ENCODE measurements at places on chromosomes 16 and 17.

- DNase-seq = no peak
These were observed 165.1 kb upstream of the TNRC6C start for GRCh38 chr17:77793146-77793970.

DNA sequence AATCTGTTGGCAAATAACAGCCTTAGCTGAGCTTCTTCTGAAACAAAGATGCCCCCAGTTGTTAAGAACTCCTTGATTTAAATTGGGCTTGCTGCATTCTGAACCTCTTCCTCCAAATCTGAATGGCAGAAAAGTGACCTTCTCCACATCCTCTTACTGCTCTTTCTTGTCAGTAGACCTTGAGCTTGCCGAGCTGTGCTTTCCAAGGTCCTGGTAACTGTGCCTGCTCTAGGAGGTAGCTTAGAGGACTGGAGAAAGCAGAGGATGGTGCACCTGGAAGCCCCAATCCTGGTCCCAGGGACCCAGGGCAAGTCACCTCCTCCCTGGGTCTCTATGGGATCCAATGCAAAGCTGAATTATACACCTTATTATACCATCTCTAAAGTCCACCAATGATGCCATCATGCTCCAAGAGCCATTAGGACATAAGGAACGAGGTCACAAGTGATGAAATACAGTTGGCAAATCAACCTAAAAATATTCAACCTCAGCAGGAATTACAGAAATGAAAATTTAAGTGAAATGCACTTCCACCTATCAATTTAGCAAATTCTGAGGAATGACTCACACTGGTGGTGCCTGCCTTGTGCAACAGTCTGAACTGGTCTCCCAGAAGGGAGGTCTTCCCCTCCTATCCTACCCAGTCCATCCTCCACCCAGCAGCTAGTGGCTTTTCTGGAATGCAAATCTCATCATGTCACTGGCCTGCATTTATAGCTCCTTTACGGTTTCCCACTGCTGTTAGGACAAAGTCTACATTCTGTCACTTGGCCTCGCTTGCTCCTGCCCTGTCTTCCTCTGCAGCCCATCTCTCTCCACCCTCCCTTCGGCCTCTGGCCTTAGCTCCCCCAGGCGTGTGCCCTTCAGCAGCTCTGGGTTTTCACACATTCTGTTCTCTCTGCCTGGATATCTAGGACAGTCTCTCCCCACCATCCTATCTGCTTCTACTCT, 36.6 kb downstream of the TOM1L2 start:
- no peak for DNase-seq

DNA sequence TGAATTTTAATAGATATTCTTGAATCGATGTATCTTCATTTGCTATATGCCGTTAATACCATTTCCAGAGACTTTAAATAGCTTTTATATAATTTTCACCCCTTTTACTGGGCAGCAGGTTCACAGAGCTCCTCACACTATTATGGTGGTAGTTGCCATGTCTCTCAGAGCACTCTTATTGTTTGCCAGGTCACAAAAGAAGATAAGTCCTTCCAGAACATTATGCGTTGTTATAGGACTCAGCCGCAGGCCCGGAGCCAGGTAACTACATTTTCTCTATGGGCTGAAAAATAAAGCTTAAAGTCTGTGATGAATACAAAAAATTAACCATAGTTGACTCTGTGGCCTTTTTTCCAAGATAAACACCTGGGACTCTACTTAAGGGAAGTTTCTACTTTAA, 24.0 kb downstream of the AKTIP start:
- no peak for DNase-seq

- DNase-seq = no peak
These were observed 405.7 kb upstream of the SALL1 start for GRCh38 chr16:51556694-51557340.

- no peak for DNase-seq
These were observed 41.5 kb downstream of the C16orf82 start for GRCh38 chr16:27108051-27108770.

DNA sequence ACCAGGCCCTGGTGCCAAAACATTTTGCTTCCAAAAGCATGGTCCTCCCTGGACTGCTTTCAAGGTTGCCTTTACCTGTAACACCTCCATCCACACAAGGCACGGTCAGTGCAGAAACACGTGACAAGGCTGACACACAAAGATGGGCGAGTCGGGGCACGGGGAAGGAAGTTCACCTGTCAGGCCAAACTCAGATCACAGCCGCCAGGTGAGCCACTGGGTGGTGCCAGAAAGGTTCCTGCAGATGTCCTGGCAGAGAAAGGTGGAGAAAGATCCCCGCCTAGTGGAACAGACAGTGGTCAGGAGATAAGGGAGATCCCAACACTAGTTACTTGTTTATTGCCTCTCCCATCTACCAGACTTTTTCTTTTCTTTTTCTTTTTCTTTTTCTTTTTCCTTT, 155.3 kb downstream of the AIPL1 start:
- DNase-seq = no peak

- DNase-seq = no peak
These were observed 27.8 kb downstream of the TMEM92 start for GRCh38 chr17:50301891-50302584.

DNA sequence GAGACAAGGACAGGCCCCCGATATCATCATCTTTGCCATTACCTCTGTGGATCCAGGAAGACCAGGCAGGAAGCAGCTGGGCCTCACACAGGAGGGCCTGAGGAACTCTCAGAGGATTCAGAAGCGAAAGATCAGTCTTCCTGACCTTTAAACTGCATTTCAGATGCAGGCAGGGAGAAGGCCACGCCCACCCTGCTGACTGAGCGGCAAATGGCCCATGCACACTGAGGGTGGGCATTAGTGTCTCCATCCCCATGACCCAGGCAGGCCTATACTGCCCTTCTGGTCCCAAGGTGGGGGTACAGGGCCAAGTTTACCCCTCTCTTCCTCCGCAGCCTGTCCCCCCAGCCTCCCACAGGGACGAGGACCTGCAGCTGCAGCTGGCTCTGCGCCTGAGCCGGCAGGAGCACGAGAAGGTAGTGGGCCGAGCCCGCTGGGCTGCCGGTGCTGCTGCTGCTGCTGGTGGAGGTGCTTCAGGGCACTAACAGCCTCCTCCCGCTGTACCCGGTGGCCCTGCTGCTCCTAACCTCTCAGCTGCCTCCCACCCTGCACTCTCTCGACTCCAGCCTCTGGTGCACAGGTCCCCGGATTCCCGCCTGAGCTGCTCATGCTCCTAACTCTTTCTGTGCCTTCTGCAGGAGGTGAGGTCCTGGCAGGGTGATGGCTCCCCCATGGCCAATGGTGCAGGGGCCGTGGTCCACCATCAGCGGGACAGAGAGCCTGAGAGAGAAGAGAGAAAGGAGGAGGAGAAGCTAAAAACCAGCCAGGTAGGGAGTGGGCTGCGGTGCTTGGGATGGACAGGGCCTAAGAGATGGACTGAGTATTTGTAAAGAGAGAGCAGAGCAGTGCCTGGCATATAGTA, 6.2 kb downstream of the EPN3 start:
- no peak for DNase-seq

GRCh38 chr17:77526259-77526711, 385.5 kb downstream of the SEC14L1 start:
- DNase-seq = no peak

- DNase-seq = no peak
These were observed 14.2 kb upstream of the NLRC3 start for GRCh38 chr16:3591436-3591803.

- no peak for DNase-seq
These were observed 17.2 kb downstream of the ABCA8 start for GRCh38 chr17:68937890-68938514.

DNA sequence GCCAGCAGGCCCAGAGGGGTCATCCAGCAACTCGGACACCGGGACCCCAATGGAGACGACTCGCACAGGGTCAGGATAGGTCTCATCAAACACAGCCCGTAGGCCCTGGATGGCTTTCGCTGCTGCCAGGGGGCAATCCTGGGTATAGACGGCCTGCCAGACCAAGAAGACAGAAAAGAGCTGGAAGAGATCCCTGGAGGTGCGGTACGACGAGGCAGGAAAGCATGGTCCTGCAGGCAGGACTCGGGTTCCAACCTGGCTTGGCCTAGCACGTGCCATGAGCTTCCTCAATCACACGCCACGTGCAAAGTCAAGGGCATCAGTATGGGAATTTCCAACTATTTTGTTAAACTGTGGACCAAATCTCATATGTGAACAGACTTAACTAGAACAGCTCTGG, 6.3 kb upstream of the EXOSC6 start:
- DNase-seq = no peak

DNA sequence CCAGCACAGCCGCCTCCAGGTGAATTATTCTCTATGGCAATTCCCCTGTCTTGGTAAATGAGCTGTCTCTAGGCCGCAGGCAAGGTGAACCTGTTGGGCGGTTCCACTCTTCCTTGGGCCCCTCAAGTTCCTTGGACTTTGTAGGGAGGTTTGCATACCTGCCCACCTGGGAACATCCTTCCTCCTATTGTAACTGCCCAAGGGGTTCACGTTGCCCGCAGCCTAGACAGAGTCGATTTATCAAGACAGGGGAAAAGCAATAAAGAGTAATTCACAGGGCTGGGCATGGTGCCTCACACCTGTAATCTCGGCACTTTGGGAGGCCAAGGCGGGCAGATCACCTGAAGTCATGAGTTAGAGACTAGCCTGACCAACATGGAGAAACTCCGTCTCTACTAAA, 122.5 kb downstream of the KCNJ18 start:
- DNase-seq = no peak

DNA sequence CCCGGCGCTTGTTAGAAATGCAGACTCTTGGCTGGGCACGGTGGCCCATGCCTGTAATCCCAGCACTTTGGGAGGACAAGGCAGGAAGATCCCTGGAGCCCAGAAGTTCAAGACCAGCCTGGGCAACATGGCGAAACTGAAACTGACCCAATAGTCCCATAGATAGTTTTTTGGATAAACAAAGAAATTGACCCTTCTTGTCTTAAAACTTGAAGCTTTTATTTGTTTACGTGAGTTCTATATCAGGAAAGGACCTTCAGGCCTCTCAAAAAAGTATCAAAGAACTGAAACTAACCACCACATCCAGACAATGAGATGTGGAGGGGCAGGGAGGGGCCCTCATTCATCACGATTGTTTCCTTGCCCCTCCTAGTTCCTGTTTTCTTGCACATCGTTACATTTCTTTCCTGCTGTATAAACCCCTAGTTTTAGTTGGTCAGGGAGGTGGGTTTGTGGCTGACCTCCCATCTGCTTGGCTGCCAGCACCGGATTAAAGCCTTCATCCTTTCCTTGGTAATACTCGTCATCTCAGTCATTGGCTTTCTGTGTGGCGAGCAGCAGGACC, 29.9 kb upstream of the PRM1 start:
- no peak for DNase-seq

DNA sequence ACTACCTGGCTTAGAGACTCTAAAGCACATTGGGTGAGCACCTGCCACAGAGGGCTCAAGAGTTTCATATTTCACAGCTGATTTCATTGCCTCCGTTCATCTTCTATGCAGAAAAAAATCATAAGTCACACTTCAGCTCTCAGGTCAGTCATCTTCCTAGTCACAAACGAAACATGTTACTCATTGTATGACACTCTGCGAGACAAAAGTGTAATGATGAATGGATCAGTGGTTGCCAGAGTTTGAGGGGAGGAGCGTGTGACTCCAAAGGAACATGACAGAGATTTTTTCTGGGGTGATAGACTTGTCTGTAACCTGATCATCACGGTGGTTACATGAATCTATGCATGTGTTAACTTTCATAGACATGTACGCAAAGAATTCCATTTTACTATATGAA, 195.2 kb upstream of the CNTNAP4 start:
- DNase-seq = no peak

- no peak for DNase-seq
These were observed 301 bp upstream of the ULK2 start for GRCh38 chr17:19868079-19868395.

DNA sequence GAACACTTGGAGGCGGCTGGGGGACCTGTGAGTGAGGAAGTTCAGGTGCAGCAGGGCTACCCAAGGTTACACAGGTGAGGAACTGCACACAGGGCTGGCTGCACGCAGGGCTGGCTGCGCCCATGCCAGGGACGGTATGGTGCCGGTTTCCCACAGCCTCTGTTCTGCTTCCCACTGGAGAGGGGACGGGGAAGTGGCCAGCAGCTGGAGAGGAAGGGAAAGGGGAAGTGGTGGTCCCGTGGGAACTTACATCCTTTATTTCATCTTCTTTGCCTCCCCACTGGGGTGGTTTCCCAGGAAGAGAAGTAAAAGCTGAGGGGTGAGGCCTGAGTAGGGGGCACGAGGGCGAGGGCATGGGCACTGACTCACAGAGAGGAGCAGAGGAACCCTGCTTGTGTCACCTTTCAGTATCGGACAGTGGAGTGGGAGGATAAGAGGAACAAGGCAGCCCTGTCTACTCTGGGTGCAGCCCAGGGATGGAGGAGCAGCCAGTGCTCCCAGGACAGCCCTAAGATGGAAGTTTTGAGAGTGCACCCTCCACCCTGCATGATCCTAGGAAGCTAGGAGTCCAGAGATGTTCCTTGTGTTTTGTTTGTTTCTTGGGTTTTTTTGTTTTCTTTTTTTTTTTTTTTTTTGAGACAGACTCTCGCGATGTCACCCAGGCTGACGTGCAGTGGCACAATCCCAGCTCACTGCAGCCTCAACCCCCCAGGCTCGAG, 25.5 kb upstream of the CDH1 start:
- DNase-seq = no peak

DNA sequence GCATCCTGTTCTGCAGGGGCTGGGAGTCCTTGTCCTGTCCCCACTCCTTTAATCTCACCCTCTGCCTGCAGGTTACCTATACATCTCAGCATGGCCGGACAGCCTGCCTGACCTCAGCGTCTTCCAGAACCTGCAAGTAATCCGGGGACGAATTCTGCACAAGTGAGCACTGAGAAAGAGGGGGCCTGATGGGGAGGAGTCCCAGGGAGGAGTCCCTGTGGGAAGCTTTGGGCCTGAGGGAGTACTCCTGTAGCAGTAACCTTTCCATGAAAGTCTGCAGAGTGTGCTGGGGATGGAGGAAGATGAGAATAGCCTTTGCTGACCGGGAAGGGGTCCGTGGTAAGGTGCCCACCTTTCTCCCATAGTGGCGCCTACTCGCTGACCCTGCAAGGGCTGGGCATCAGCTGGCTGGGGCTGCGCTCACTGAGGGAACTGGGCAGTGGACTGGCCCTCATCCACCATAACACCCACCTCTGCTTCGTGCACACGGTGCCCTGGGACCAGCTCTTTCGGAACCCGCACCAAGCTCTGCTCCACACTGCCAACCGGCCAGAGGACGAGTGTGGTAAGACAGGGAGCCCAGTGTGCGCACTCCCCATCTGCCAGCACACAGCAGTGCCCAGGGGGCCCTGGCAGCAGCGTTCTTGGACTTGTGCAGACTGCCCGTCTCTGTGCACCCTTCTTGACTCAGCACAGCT, 14.8 kb downstream of the MIEN1 start:
- DNase-seq = no peak

DNA sequence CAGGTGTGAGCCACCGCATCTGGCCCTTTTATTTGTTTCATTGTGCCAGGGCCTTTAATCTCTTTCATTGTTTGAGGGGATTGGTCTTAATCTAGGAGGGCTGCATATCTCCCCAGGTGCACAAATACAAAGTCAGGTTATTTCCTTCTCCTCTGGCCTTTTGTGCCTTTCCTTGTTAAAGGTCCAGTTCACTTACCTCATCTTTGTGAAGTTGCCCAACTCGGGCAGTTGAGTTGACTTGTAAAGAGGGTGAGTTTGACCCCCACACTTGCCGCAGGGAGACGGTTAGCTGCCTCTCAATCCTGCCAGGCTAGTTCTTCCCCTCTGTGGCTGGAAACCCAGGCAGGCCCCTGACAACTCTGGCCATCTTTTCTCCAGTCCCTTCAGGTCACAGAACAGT, 33.4 kb downstream of the TMEM92 start:
- DNase-seq = no peak

Measured in activated CD8-positive, alpha-beta memory T cell treated with anti-CD3 and anti-CD28 coated beads for 1 hour (primary cell).